ENCODE measurements at places on chromosomes 3 and 15.

DNA sequence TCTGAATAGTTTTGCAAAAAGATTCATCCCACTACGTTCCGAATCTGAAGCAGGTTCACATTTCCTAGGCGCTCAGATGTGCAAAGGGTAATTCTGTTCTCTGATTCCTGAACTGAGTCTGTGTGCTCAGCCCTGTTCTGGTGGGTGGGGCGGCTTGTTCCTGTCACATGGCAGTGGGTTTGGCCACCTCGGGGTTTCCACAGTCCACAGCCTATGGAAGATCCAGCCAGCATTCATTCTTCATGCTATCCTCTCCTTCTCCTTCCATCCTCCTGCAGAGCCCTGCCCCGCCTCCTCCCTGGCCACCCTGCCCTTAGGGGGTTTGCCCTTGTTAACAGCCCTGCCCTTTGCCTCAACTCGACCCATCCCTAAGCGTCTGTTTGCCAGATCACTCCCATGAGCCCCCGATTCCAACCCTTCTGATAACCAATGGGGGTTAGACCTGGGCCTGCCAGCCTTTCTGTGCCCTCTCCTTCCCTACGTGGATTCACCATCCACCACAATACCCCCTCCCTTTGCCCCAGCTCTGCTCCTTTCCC is 31.0 kb downstream of the PRR20G start:
- DNase-seq, result no peak

GRCh38 chr3:186452517-186452916 is 90.5 kb upstream of the DGKG start:
- no peak for DNase-seq

DNA sequence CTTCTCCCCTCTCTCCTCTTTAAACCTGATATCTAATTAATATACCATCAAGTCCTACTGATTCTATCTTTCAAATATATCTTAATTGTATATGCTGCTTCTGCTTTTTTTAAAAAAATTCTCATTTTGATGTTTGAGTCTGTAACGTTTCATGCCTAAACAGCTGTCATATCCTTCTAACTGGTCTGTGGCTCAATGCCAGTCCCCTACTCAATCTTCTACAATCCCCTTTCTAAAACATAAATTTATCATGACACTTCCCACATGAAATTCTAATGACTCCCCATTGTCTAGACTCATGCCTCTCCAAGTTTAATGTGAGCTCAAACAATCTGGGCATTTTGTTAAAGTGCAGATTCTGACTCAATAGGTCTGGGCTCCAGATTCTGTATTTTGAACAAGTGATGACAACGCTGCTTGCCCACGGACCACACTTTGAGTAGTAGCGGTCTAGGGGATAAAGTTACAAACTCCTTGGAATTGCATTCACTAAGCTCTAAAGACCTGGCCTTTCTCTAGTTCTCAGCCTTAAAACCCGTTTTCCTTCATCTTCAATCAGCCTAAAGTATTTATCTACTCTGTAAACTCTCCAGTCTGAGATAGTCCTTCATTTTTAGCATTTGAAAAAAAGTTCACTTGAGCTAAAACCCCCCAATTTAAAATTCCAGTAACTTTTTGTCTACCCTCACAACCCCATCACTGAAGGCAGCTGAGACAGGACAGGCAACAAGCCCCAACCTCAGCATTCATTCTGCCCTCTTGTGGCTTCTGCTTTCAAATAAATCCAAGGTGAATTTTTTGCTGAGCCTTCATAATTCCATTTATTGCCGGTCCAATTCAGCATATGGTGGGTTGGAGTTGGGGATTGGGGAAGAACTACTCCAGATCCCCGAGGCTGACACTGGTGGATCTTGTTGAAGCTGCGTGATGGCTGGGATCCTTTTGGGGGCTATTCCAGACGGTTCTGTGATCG is 88.1 kb upstream of the THRB start:
- DNase-seq, result no peak

DNA sequence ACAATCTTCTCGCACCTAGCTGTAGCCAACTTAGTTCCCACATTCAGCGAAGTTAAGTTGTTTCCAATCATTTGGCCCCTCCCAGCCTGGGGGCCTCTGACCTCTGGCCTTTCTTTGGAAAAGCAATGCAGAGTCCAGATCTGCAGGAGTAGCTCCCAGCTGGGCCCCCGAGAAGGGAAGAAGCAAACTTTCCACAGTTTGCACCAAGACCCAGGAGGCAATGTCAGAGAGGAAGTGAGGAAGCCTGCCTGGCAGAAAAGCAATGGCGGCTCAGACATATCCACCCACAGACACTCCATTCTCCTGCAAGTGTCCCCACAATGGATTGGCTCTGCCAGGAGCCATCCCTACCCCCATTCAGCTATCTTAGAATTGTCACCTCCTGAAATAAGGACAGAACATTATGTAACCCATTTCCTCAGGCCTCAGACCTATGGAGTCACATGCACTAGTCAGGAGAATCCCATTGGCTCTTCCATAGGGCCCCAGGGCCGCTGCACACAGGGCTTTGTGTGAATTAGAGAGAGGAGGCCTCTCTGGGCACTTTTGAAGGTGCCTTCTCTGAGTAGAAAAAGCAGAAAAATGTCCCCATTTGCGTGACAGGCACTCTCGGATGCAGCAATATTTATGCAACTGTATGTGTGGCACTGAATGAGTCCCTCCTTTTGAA is 3.0 kb upstream of the BUB1B start:
- no peak for DNase-seq

DNA sequence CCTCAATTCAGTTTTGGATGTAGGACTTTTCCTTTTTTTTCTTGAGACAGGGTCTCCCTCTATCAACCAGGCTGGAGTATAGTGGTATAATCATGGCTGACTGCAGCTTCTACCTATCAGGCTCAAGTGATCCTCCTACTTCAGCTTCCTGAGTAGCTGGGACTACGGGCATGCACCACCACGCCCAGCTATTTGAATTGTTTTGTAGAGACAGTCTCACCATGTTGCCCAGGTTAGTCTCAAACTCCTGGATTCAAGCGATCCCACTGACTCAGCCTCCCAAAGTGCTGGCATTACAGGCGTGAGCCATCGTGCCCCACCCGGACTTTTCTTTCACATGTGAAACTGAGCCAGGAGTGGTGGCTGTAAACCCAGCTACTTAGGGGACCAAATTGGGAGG is 3.5 kb downstream of the RNU5B-1 start:
- DNase-seq, result no peak

- DNase-seq, result no peak
These were observed 377.3 kb upstream of the SEMA6D start for GRCh38 chr15:47339800-47340570.

DNA sequence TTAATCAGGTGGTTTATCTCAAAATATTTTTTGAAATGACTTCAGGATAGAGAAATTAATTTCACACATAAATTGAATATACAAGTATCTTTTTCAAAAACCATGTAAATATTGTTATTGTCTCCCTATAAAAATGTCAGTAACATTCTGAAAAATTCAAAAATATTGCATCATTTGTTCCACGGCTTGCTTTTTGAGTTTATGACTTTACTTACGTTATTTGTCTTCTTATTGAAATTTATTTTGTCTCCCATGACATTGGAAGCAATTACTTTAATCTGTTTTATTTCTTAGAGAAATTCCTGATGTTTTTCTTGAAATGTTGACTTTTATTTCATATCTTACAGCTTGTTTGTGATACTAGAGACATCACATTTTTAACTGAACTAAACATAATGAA is 56.9 kb upstream of the P2RY1 start:
- no peak for DNase-seq

- DNase-seq, result no peak
These were observed 256.9 kb downstream of the SQOR start for GRCh38 chr15:45891766-45892165.

DNA sequence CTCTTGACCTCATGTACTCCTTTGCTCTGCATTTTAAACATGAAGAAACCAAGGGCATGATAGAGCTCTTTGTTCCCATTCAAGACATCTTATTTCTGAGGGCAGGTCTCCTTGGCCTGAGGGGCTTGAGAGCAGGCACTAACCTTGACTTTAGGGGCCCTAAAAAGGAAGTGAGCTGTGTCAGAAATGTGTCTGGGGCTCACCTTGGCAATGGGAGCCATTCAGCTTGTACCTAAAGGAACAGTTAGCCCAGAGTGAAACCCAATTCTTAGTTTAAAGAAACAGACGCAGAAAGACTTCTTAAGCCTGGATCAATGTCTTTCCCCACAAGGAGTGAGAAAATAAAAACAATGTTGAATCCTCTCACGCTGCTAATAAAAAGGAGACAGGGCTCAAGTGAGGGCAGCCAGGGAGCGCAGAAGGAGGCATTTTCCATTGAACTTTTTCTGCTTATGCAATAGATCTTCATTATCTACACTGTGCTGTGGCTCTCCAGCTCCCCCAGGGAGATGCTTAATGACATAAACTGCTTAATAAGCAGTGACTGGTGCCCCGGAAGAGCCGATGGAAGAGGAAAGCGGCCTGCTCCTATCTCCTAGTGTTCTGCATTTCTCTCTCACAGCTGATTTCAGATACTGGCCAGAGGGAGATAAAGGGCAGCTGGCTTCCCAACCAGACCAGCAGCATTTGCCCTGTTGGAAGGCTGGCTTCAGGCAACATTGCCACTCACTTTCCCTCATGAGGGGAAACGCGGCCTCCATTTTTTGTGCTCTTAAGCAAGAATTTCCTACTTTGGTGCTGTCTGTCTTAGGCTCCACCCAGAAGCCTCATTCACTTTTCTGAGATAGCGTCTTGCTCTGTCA is 152.0 kb downstream of the OPA1 start:
- no peak for DNase-seq

DNA sequence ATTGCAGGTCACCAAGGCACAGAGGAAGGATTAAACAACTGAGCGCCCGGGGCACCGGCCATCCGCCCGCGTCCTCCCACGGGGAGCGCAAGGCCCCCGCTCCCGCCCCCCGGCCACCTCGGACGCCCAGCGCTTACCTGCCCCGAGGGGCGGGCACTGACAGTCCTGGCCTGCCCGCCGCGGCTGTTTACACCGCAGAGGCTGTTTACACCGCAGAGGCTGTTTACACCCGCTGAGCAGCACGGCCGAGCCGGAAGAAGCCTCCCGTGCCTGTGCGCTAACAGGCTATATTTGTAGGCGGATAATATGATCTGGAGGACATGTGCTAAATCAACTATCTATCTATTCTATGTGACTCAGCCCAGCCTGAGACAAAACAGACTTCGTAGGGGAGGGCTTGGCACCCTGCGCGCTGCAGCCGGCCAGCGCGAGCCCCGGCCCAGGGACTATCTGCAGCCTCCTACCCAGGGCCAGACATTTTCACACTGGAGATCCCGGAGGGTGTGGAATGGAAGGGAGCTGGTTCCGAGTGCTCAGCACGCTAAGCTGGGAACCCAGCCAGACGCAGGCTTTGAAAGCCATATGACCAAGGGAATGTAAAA is at the start of gene LRRC2:
LRRC2 (minus strand) TSS at position 263 of the 602 bp plus-strand sequence. CDS start 14,711 bp downstream, outside the sequence.
- DNase-seq, result no peak

DNA sequence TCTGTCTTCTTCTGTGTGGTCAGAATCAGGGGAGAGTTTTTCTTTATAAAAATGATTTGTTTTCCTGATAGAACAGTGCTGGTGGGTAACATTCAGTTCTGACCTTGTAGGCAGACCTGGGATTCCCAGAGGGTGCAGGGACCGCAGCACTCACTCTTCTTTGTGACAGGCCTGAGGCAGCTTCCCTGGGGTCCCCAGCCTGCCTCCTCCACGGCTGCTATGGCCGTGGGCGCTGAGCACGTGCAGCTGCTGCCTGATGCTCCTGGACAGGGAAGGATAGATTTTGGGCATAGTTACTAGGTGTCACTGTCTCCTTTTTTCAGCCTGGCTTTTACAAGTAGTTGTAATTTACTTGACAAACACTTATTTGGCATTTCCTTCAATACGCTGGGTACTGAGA is 39.1 kb downstream of the CACNA1D start:
- DNase-seq, result no peak

GRCh38 chr15:25170113-25170731 is 215.4 kb downstream of the SNRPN start:
- no peak for DNase-seq

DNA sequence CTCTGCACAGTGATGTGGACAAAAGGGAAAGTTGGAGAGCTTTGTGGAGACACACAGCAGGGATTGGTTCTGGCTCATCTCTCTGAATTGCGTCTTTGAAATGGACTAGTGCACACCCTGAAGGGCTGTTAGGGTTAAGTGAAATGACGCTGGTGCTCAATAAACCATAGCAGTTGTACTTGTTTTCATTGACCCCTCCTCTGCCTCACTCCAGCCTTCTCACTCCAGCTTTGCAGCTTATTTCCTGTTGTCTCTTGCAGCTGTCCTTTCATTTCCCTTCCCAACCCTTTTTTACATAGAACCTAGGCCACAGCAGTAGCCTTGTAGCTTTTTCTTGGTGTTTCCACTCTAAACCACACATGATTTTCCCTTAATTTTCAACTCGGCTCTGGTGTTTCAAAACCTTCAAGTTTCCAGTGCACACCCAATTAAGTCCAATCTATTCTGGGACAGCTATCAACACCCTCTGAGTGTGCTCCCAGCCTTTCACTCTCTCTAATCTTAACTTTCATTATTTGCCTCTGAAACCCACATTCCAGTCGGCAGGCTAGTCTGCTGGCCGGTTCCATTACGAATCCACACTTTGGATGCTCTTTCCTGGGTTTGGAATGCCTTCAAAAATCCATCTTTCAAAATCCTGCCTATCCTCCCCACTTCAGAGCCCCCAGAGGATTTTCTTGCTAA is 6.4 kb downstream of the C3orf52 start:
- no peak for DNase-seq

- DNase-seq, result no peak
These were observed 113.6 kb upstream of the TPM1 start for GRCh38 chr15:62929000-62929357.

DNA sequence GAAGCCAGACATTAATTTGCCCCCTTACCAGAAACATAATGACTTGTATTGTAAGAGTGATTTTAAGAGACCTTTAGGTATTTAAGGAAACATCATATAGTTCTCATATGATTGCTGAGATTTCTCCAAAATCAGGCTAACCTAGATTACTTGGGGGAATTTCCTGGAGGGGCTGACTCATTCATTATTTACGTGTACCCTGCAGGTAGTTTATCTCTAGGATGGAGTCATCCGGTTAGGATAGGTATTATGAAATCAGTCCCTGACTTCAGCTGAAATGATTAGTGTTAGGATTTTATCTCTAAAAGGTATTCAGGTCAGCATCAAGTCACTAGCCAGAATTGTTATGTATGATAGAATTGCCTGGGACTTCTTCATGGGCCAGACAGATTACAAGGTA is 97.5 kb downstream of the TCF12 start:
- no peak for DNase-seq

All from stimulated activated CD8-positive, alpha-beta memory T cell treated with anti-CD3 and anti-CD28 coated beads, Interleukin-2, amount 100 ng/mL, for 48 hours (primary cell).